ENCODE measurements at places on chromosomes 7 and 10.
A peak's percentile ranks its signal among the peaks of the same experiment; 100 is the strongest.

GRCh38 chr10:46306516-46307184, 19.9 kb downstream of the ANTXRL start:
- no peak for DNase-seq

DNA sequence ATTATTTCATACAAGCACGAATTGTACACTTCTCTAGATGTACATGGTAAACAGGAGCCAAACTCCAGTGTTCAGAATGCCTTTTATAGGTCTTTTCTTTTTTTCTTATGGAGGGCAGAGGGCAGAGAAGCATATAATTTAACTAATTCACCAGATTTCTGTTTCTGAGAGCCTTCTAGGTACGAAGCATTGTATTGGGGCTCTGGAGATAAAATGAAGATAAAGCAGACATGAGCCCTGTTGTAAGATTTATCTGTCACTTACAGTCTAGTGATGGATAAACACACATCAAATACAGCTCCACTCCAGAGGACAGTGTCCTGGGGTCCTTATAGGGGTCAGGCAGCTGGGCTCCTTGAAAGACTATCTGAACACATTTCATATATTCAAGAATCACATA, 265.5 kb downstream of the SKAP2 start:
- DNase-seq, result no peak

GRCh38 chr7:7235347-7235746, 53.0 kb downstream of the C1GALT1 start:
- DNase-seq, result no peak

DNA sequence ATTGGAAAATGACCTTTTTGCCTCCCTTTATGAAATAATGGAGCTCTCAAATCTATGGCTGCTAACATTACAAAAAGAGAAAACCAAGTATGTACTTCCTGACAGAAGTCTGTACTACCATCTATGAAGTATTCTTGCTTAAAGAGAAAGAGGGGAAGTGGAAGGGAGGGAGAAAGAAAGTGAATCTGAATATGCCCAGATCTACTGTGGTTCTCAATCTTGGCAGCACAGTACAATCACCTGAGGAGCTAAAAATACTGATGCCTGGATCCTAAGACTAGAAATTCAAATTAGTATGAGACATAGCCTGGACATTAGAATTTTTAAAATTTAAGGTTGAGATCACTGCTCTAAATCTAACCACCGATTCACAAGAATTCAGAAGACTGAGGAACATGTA, 85.2 kb downstream of the IGF2BP3 start:
- DNase-seq, result no peak

- DNase-seq, result no peak
These were observed 34.1 kb downstream of the EGFR start for GRCh38 chr7:55052741-55053427.

GRCh38 chr7:1844336-1844950, 174.4 kb downstream of the ELFN1 start:
- DNase-seq, result no peak

DNA sequence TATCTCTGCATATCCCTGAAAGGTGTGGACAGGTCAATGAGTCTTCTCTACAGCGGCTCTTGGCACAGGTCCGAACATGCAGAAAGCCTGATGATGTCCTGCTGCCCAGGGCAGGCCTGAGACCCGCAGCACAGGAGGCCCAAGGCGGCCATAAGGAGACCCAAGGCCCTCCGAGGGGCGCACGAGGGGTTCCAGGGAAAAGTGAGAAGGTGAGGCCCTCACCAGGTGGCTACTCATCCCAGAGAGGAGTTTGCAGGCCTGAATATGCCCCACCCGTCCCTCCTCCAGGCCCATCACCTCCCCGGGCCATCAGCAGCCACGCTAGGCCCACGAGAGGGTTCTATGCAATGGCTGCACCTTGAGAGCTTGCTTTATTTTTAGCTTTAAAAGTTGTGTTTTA, 173.4 kb upstream of the RHEB start:
- no peak for DNase-seq

DNA sequence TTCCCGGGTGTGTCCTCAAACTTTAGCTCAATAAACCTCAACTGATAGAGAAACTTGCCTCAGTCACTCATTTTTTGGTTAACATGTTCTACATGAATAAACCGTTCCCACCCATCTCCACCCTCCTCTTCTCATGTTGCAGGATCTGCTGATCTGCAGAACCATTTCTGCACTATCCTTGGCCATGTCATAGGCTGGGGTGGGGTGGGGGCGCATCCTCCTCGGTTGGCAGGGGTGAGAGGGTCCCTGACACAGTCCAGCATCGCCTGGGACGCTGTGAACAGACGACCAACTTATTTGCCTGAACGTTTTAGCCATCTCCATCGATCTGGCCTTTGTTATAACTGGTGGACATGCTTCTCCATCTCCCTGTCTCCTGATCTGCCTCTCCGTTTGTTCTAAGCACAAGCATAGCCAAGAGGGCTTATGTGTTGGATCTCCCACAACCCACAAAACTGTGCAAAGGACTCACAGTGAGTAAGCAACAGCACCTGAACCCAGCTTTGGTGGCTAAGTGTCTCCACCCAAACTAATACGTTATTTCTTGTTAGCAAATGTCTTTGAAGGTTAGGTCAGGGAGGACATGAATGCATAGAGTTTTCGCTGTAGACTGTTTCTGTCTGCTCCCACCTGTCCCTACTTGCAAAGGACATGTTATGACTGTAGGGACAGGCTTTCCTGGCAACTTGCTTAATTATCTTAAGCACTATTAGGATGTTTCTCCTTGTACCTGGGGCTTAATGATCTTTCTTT, 51.7 kb downstream of the PRKCQ start:
- DNase-seq, result no peak

- no peak for DNase-seq
These were observed 21.9 kb downstream of the WDR86 start for GRCh38 chr7:151388007-151388297.

GRCh38 chr10:131980761-131981428, 828 bp downstream of the BNIP3 start:
- no peak for DNase-seq

- DNase-seq, result no peak
These were observed 4.2 kb downstream of the ELN start for GRCh38 chr7:74032191-74032490.

GRCh38 chr10:16724509-16724908, 92.7 kb downstream of the RSU1 start:
- DNase-seq, result no peak

- no peak for DNase-seq
These were observed 242.8 kb downstream of the CCSER2 start for GRCh38 chr10:84571146-84571545.

DNA sequence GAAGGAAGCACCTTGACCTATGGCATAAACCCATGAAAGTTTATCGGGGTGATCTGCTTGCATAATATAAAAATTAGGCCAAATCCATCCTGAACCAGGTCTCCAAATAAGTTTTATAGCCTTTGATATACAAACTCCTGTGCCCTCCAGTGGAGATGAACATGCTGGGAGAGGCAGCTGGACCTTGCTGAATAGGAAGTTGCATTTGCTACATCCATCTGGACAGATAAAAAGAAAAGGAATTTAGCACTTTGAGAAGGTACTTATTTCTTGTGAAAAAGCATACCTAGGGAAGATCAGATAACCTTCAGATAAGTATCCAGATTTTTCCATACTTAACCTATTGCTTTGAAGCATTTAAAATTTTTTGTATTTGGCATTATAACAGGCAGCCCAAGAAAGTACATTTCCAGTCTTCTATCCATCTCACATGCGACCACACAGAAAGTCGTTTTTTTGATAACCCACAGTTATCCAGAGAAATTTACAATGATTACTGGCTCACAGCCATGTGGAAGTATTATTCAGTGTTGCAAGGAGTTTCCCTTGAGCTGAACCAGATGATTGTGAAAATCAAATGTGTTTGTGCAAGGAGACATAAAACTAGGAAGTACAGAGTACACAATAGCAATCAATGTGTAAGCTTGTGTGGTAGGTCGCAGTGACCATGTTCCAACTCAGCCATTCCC, 124.4 kb upstream of the STK17A start:
- no peak for DNase-seq

- DNase-seq, result no peak
These were observed 86.5 kb downstream of the TRIL start for GRCh38 chr7:28871631-28872030.

GRCh38 chr7:25849500-25850184, 302.4 kb upstream of the NFE2L3 start:
- DNase-seq, result no peak

GRCh38 chr7:87447116-87447635, 28.3 kb downstream of the ABCB4 start:
- no peak for DNase-seq

DNA sequence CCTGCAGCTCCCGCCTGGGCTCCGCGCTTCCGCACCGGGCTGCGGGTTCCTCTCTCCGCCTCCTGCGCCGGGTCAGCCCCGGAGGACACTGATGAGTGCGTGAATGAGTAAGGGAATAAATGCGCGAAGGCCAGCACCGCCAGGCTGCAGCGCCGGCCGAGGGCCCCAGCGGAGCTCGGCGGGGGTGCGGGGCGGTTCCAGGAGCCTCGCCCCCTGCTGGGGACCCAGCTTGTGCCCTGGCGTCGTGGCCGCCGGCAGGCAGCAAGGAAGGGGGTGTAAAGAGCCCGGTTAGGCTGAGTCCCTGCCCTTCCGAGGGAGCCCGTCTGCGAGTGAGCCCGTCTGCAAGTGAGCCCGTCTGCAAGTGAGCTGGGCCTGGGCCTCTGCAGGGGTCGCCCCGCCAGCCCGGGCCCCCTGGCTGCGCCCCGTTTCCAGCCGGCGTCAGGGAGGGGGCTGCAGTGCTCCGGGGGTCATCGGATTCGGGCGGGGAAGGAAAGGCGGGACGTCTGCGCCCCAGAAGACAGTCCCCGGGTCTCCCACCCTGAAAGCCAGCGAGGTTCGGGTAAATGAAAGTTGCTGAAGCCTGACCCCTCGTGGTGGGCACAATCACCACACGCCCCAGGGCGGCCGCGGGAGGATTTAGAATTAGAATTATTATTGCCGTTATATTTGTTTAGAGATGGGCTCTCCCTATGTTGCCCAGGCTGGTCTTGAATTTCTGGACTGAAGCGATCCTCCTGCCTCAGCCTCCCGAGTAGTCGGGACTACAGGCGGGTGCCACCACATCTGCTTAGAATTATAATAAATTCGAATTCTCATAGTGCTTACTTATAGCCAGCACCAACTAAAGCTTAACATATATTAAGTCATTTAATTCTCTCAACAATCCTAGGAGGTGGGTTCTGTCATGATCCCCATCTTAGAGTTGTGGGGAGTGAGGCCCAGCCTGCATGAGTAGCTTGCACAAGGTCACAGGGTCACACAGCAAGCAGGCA, 8.6 kb upstream of the CRYGN start:
- DNase-seq, result peak; percentile 75

DNA sequence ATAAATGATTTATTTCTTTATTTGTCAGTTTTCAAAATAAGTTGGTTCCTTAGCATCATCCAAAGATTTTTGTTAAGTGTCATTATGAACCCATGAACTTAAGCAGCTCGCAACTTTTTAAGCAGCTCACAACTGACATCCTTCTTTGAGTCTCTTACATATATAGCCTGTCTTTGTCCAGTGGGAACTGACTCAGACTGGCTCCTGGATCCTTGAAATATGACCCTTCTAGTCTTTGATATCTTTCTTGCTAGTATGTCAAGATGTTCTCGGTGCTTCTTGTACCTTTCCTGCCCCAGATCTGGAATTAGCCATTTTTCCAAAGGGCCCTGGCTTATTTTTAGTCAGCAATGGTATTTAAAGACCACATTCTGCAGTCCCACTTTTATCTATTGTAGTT, 53.9 kb upstream of the ARID5B start:
- no peak for DNase-seq

GRCh38 chr10:86041116-86041515, 325.5 kb downstream of the GRID1 start:
- DNase-seq, result no peak

DNA sequence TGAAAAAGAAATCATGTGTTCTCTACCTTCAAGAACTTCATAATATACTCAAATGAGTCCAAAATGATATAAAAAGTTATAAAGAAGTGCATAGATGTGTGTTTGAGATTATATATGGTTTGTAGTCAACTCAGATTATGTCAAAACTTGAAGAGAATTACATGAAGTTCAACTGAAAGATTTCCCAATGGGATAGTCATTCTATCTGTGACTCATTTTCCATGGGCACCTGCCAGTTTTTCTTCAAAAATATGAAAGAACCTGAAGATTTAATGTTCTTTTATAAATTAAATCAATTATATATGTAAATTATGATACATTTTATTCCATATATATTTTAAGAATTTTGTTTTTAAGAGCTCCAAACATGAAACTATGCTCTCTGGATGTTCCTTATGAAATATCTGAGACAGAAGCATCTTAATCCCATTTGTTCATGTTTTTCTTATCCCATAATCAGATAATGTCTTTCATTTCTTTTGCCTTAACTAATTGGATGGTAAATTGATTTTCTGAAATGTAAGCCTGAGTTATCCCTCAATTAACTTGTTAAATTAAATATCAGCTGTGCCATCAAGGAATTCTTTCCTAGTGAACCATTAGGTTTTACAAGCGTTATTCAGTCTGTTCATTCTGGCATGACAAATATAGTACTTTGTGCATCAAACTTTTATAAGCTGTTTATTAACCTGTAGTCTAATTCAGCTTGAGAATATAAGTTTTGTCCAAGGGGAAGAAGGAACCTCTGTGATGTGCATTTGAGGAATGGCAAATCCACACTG, 387.1 kb downstream of the IPMK start:
- DNase-seq, result no peak

DNA sequence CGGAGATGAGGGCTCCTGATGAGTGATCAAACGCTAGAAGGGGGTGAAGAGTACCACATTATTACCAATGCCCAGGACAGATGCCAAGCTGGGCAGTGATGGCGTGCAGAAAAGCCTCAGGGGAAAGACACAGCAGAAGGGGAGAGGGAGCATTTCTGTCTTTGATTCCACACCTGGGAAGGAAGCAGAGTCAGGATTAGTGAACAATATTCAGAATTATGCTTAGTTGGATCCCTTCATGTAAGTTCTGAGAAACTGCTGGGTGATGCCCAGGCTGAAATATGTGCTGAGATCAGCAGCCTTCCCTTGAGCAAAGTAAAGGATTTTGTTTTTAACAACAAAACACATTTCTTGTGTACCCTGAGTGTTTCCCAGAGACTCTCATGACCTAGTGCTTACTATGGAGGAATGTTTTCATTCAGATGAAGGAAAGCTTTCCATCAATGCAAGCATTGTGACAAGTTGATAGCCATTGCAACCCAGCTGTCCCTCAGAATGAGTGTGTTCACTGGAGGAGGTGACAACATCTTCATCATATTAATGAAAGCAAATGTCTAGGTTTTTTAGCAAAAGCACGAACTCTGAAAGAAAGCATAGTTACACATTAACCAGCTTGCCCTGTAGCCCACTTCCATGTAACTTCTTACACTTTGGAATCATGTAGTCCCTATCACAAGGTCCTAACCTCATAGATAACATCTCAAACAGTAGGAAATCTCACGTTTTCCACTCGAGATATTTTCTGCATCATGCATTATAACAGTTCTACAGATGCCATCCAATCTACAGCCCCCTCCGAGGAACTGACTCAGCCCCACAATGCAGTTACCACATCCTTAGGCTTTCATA, 23.8 kb upstream of the AKR1C1 start:
- no peak for DNase-seq

GRCh38 chr10:7036951-7037350, 373.9 kb downstream of the SFMBT2 start:
- DNase-seq, result no peak
